ENCODE measurements at places on chromosomes 6 and 20.

DNA sequence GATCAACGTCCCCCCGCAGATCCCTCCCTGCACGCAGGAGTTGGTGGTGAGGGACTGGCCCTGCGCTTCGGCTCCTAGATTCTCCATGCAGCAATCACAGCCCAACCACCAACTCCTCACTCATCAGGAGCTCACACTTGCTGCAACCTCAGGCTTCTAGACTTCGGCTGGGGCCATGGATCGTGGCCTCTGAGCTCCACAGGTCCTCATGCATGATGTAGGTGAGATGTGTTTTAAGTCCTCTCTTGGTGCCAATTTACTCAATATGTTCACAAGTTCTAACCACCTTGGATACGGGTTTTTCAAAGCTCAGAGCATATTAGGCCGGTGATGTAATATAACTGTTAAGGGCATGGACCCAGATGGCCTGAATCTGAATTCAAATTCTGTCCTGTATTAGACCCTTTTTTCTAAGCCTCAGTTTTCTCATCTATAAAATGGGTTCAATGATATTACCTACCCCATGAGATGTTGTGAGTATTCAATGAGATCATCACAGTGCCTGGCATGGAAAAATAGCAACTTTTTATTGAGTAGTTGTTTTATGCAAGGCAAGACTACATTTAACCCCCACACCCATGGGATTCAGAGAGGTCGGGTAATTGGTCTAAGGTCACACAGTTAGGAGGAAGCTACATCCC is 31.0 kb downstream of the SUN5 start:
- DNase-seq: no peak

- DNase-seq: no peak
These were observed 39.6 kb downstream of the ESR1 start for GRCh38 chr6:151847064-151847463.

- DNase-seq: no peak
These were observed 181.7 kb downstream of the WDR27 start for GRCh38 chr6:169520104-169520503.

- no peak for DNase-seq
These were observed 214.9 kb downstream of the LY86 start for GRCh38 chr6:6803180-6803977.

- DNase-seq: no peak
These were observed 29.8 kb upstream of the ZNF391 start for GRCh38 chr6:27358786-27359185.

DNA sequence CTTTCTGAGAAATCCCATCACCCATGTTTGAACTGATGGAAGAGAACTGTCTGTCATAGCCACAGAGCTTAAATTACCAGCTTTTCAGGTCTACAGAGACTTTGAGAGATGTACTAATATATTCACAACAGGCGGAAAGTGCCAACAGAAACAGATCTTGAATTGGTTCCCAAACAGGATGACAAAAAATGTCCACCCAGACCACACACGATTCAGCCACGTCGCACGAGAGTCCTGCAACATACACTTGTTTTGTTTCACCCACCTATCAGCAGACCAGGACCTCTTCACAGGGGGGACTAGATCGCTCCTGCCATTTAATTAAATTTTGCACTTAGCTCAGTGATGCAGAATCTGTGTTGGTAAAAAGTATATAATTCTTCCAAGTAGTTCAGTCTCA is 187.1 kb upstream of the CEP162 start:
- no peak for DNase-seq

DNA sequence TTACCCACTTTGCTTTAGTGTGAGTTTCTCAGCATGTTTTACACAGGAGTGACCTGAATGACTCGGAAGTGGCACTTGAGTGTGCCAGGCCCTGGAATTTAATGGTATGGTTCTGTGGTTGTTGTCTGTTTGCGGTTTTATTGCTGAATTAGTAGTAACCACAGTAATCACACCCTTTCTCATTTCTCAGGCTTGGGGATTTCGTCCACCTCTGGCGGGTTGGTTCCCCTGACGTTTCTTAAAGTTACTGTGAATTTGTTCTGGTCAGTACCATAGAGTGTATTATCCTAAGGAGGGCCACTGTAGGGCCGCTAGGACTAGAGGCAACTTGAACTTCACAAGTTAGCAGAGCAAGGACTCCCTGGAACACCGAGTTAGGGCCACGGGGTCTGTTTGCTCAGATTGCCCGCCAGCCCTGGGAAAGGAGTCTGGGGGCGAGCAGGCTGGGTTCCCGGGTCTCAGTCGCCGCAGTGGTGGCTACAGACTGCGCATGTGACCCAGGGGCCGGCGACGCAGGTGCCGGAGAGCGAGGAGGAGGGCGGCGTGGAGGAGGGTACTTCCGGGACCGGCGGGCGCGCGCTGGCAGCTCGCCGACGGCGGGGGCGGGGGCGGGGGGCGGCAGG is 546 bp upstream of the KLHL32 start:
- no peak for DNase-seq

- no peak for DNase-seq
These were observed 1292.6 kb upstream of the MAP3K7 start for GRCh38 chr6:91879386-91879995.

DNA sequence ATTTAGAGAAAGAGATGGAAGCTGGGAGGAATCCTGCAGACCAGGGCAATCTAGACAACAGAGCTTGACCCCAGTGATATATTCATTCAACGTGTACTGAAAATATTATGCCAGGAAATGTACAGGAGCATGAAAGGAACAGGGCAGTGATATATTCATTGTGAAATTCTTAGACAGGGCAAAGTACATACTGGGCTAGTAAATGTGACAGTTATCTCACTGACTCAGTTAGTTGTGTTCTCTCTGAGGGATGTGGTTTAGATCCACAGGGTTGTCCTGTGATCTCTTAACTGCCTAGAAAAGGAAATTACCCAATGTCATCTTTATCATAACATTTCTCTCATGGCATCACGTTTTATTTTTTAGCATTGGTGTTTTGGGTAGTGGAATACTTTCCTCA is 891.3 kb downstream of the EYS start:
- DNase-seq: no peak

- DNase-seq: no peak
These were observed 139.9 kb downstream of the KCNQ5 start for GRCh38 chr6:72761761-72762160.

DNA sequence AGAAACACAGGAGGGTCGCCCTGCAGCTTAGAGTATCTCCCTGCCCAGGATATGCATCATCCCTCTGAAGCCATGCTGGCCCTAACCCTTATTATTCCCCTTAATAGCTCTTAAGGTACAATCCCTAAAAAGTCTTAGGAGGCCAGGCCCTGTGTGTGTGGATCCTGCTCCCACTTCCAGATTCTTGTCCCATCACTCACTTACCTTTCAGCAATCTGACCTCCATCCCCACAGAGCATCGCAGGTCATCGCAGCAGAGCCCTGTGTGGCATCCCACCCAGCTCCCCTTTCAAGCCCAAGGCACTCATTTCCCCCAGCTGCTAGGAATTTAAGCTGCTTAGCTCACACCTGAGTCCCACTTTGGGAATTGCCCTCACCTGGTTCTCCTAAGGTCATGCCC is 223.8 kb upstream of the SMLR1 start:
- DNase-seq: no peak

DNA sequence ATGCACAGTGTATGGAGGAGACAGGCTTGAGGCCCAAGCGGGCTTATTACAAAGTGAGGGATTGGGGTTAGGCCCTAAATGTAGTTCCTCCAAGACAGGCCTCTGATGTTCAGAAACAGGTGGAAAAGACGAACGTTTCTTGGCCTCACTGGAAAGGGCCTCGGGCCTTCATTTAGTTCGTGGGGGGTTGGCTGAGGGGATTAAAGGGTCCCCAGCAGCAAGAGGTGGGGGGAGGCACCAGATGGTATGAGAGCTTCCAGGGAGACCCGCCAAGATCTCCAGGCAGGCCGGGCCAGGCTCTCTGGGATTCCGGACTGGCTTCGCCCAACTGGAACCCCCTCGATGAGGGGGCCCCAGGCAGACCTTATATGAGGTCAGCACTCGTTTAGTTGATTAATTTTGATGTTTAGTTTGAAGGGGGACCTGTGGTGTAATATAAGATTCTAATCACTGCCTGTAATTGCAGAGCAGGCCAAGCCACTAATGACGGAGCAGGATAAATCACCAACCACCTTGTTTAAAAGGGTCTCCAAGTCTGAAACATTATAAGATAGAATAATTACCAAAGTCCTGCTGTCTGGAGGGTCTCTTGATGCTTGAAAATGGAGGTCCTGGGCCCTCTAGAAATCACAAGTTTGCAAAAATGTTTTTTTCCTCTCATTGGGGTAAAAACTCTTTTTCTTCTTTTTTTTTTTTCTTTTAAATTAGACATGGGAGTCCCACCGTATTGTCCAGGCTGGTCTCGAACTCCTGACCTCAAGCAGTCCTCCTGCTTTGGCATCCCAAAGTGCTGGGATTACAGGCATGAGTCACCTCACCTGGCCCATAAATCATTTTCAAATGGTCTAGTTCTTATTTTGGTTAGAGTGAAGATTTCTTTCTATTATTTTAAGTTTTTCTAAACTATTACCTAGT is 2.2 kb downstream of the HMGA1 start:
- peak; percentile 40 for DNase-seq

- no peak for DNase-seq
These were observed 77.9 kb upstream of the RALY start for GRCh38 chr20:33915726-33916331.

GRCh38 chr20:44967207-44967807 is 995 bp downstream of the STK4 start:
- DNase-seq: no peak

GRCh38 chr6:44539701-44540355 is 152.3 kb downstream of the CDC5L start:
- no peak for DNase-seq

GRCh38 chr6:20916086-20916485 is 381.8 kb downstream of the CDKAL1 start:
- DNase-seq: no peak

- no peak for DNase-seq
These were observed 44.3 kb downstream of the TOP1 start for GRCh38 chr20:41072915-41073314.

DNA sequence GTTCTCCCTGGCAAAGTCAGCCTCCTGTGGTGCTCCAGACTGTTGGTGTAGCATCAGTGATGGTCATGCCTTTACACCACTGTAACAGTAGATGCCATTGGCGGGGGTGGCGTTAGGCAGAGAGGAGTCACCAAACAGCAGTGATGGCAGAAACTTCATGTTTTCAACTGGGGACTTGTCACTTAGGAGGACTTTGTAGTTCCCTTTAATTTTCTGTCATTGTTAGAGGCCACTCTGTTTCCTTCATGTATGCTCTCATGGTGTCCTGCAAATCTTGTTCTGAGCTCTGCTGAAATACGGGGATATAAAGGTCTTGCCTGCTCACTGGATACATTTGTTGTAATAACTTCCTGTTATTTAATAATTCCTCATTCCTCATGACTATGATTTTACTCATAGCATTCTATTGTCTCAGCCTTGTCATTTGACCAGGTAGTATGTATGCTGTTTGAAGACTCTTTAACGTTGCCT is 4.6 kb downstream of the MAP3K4 start:
- no peak for DNase-seq

- no peak for DNase-seq
These were observed 91.9 kb downstream of the FOXF2 start for GRCh38 chr6:1481286-1481685.

DNA sequence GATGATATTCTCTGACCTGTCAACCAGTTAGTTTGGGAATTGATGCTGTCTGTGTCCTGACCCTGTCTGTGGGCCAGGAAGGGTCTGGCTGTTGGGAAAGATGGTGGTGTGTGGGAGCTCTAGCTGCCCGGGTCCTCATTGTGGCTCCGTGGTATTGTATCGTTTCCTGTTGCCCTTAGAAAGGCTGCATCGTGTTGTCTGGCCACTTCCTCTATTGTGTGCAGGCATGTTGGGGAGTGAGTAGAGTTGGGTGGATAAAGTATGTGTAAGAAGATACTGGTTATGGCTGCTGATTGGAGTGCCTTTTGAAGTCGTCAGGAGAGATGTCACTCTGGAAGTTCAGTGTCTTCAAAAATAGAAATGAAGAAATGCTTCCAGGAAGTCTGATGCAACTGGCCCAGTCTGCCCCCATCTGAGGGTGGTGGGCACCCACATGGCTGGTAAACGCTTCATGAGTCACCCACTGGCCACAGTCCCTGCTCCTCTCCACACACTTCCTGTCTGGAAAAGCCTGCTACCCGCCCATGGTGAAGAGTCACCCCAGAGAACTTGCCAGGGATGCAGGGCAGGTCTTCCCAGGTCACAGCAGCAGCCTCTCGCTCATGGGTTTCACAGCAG is 27.9 kb downstream of the PPARD start:
- no peak for DNase-seq

GRCh38 chr6:55174211-55175026 is at the start of gene HCRTR2:
Gene HCRTR2, plus strand, starts transcription at chr6:55174515. Its CDS starts 73 bp downstream, at chr6:55174588.
- DNase-seq: no peak

DNA sequence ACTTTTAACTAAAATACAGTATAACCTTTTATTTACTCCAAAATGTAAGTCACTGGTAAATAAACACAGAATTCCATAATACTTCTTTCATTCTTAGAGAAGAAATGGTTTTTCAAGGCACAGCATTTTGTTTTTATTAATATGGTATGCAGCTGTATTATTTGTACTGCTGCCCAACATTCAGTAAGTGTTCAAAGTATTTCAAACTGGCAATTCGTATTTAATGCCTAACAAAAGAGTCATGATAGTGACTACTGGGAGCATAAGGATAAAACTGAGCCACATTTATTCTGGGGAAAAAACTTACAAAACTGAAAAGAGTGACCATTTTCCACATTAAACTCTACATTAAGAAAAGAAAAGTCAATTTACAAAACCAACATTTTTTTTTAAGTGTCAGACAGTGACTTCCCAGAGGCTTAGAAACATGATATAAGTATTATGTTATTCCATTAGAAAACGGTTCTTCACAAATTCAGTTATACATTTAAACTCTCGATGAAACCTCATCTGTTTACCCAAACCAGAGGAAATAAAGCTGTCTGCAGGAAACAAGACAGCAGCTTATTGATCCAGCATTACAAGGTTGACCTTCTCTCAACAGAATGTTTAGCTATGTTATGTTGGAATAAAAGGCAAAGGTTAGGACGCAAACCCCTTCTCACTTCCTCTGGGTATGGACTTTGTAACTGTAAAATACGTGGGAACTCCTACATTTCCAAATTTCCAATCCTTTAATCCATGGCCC is 24.3 kb downstream of the EPB41L2 start:
- no peak for DNase-seq

GRCh38 chr6:14841901-14842421 is 403.9 kb upstream of the JARID2 start:
- DNase-seq: no peak

GRCh38 chr20:11832851-11833250 is 84.8 kb upstream of the BTBD3 start:
- DNase-seq: no peak

GRCh38 chr6:30071858-30072257 is 3.7 kb downstream of the RNF39 start:
- no peak for DNase-seq

- no peak for DNase-seq
These were observed 167.1 kb downstream of the KIF6 start for GRCh38 chr6:39558079-39558478.
